Naive thymus-derived CD8-positive, alpha-beta T cell (primary cell): ENCODE measurements at places on chromosomes 13 and 19.
A peak's percentile ranks its signal among the peaks of the same experiment; 100 is the strongest.

DNA sequence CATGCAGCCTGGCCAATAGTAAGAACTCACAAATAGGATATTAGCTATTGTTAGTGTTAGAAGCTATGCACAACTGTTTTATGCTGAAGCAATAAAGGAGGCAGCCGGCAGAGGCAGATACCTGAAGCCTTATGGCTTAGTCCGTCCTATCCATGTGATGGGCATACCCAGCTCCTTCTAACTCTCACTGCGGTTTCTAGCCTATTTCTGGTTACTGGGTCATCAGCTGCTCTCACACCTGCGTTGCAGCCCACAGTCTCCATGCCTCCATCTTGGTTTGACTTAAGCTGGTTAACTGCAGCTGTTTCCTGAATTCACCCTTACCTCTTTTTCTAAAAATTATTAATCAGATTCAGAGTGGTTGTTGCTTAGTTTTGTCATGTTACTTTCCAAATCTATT is 40.5 kb upstream of the CNMD start:
- peaks cover 7% of the 10 kb centered on the region for H3K27me3 ChIP-seq
- no peaks in the 10 kb centered on the region for H3K36me3 ChIP-seq
- H3K4me3 ChIP-seq: no peak overlapping the region
- H3K4me1 ChIP-seq: no peaks in the 10 kb centered on the region

DNA sequence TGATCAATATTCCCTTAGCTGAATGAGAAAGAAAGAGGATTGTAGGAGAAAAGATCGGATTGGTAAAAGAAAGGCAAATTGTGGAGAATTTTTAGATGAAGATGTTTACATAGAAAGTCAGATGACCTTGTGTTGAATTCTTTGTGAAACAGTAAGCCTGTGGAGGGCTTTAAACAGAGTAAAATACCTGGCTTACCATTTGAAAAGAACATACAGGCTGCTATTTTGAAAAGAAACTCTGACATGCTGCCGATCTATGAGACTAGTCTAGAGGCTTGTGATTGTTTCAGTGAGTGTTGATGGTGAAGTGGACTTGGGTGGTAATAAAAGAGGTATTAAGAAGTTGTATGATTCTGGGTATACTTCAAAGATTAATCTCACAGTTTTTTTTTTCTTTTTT is 938.9 kb upstream of the PRR20A start:
- H3K4me3 ChIP-seq: no peak overlapping the region
- H3K36me3 ChIP-seq: no peaks in the 10 kb centered on the region
- DNase-seq: no peak

DNA sequence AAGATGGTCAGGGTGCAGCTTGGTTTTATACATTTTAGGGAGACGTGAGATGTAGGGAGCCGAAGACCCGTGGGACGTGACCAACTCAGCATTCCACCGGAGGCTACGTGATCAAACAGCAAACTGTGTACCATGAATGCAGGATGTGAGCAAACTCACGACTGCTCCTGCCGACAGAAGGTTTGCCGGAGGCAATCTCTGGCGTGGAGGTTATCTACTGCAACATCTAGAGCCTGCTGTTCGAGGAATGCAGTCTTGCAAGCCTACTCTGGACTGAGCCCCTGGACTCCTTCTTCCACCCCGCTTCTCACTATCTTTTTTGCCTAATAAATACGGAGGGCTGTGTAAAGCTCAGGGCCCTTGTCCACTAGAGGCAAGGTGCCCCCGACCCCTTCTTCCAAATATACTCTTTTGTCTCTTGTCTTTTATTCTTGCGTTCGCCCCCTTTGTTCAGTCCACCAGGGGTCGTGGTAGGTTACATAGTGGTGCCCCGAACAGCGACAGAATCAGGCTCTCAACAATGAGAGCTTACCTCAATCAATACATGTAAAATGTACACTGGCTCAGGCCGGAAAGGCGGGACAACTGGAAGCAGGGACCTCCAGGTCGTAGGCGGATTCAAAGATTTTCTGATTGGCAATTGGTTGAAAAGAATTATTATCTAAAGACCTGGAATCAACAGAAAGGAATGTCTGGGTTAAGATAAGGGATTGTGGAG is 8.9 kb upstream of the OR1I1 start:
- no peaks in the 10 kb centered on the region for H3K4me1 ChIP-seq
- no peaks in the 10 kb centered on the region for H3K27me3 ChIP-seq
- H3K27ac ChIP-seq: no peak overlapping the region
- H3K36me3 ChIP-seq: no peaks in the 10 kb centered on the region
- no peak for DNase-seq
- H3K4me3 ChIP-seq: no peak overlapping the region

DNA sequence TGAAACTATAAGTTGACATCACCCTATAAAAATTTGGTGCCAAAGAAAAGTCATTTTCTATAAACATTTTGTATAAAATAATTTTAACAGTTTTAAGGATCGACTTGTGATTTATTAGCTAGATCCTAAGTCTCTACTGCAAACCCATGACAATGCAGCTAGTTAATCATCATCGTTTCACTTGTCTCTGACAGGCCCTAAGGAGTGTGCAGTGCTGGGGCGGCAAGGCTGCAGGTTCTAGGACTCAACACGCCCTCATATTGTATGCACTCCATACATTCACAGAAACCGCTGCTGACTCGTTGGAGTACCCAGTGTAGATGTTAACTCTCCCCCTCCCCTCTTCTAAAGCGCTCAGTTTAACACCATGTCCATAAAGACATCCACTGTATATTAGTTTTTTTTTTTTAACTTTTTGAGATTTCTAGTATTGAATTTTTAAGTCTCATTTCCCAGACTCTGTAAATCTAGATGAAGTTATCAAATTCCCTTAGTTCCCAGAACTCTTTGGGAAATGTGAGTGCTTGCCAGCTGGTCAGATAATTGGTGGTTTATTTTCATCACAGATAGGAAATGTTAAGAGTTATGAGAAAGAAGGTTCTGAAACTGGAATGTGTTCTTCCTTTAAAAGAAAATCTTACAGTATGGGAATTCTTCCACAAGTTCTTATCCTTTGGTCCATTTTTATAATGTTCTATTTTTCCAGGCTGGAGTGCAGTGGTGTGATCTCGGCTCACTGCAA is 162.8 kb upstream of the RNF113B start:
- no peaks in the 10 kb centered on the region for H3K36me3 ChIP-seq
- no peaks in the 10 kb centered on the region for H3K4me1 ChIP-seq
- no peak overlapping the region for H3K27ac ChIP-seq
- H3K27me3 ChIP-seq: peaks cover 11% of the 10 kb centered on the region

GRCh38 chr13:96527497-96527896 is 437.6 kb downstream of the HS6ST3 start:
- H3K4me3 ChIP-seq: no peak overlapping the region
- no peaks in the 10 kb centered on the region for H3K36me3 ChIP-seq
- H3K27ac ChIP-seq: no peak overlapping the region
- DNase-seq: no peak

DNA sequence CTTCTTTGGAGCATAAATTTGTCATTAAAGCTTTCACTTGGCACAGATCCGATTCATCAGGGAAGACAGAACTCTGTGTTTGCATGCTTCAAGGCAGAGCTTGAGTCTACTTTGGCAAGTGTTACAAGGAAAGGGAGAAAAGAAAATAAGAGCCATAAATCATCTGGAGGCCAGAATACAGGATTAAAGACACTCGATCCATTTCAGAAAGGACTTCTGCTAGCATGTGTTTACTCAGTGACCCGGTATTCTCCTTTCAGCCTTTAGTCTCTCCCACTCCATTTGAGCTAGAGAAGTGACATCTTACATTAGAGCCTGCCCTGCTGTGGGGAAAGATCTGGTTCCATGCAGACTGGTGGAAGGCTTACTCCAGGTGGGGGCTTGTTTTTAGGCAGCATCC is 306.4 kb downstream of the KLF5 start:
- no peak overlapping the region for H3K4me3 ChIP-seq
- no peak for DNase-seq
- H3K27ac ChIP-seq: no peak overlapping the region

GRCh38 chr13:80477661-80478443 is 136.9 kb upstream of the SPRY2 start:
- no peak overlapping the region for H3K4me3 ChIP-seq
- H3K4me1 ChIP-seq: no peaks in the 10 kb centered on the region
- DNase-seq: no peak
- no peak overlapping the region for H3K27ac ChIP-seq
- H3K36me3 ChIP-seq: no peaks in the 10 kb centered on the region

DNA sequence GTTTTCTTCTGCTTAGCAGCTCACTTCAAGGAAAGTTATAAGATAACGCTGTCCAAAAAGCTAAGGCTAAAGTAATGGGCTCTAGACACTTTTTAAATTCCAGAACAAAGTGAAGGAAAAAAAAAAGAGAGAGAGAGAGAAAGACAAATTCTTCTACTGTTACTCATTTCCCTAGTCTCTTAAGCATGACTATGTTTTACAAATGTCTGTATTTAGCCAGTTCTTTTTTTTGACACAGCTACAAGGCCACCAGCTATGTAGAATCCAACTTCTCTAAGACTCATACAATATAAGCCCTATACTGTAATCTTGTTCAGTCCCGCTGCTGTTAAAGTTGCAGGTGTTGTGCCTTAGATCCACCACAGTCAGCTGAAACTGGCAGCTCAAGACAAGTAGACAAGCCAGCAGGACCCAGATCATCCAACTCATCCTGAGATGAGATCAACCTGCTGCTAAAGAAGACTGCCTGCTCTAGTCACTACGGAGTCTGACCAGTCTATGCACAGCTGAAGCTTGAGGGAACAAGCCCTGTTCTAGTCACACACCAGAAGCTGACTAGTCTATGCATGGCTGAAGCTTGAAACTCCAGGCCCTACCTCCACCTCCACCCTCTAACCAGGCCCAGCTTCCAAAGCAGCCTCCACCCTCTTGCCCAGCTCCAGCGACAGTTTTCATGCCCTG is 10.3 kb upstream of the ZNF83 start:
- H3K27ac ChIP-seq: no peak overlapping the region
- H3K27me3 ChIP-seq: no peaks in the 10 kb centered on the region

- H3K4me1 ChIP-seq: no peaks in the 10 kb centered on the region
- no peaks in the 10 kb centered on the region for H3K27me3 ChIP-seq
- H3K36me3 ChIP-seq: no peaks in the 10 kb centered on the region
- no peak overlapping the region for H3K27ac ChIP-seq
Observed at GRCh38 chr13:43934273-43934672, 54.6 kb downstream of the LACC1 start.

DNA sequence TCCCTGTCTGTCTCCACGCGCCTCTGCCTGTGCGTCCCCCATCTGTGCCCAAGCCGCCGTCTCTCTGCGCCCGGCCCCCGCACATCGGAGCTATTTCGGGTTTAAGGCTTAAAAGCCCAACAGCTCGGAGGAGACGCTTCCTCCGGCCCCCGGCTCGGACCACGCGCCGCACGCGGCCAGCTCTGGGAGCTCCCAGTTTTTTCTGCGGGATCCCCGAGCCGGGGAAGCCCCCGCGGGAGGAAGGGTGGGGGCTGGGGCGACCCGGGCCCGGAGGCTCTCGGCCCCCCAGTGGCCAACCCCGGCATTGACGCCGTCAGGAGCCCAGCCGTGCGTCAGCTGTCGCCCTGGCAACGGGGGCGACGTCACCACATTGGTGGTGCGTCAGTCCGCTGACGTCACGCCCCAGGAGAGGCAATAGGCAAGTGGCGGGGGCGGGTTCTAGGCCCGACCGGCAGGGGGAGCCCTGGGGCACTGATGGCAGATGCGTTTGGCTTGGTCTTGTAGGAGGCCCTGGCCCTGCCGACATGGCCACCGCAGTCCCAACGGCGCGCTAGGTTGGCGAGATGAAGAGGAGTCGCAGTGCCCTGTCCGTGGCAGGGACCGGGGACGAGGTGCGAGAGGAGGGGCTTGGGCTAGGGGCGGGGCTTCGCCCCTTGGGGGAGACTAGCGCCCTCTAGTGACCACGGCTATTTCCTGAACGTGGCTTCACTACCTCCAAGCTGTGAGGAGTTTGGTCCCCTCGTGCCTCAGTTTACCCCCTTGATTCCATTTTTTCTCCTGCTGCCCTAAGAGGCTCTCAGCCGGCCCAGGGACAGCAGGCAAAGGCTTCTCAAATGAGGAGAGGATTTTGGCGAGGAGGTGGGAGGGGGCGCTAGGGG is 3.7 kb upstream of the PDE4A start:
- peak overlapping the region; percentile 95 for H3K27ac ChIP-seq
- H3K4me1 ChIP-seq: peaks cover 24% of the 10 kb centered on the region
- peak; percentile 99 for DNase-seq

GRCh38 chr13:74867460-74867859 is 614.5 kb downstream of the TBC1D4 start:
- no peaks in the 10 kb centered on the region for H3K4me1 ChIP-seq
- DNase-seq: no peak
- peaks cover 7% of the 10 kb centered on the region for H3K36me3 ChIP-seq
- H3K4me3 ChIP-seq: no peak overlapping the region
- no peak overlapping the region for H3K27ac ChIP-seq
- no peaks in the 10 kb centered on the region for H3K27me3 ChIP-seq

DNA sequence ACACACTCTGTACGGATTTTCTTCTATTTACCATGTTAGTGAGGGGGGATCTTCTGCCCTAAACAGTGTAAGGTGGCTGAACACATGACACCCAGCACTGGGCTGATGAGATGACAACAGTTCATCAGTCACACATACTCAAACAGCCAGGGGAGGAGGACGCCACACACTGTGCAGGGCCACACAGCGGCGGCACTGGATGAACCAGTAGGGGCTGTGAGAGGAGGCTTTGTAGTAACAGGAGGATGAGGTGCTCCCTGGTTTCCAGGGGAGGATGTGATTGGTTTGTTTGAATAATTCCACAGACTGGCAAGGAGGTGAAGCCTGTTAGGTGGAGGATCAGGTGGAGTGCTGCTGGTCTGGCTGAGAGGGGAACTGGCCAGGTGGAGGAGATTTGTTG is 16.3 kb upstream of the GTF3A start:
- no peak overlapping the region for H3K27ac ChIP-seq
- H3K27me3 ChIP-seq: peaks cover 3% of the 10 kb centered on the region
- DNase-seq: no peak
- H3K36me3 ChIP-seq: no peaks in the 10 kb centered on the region

DNA sequence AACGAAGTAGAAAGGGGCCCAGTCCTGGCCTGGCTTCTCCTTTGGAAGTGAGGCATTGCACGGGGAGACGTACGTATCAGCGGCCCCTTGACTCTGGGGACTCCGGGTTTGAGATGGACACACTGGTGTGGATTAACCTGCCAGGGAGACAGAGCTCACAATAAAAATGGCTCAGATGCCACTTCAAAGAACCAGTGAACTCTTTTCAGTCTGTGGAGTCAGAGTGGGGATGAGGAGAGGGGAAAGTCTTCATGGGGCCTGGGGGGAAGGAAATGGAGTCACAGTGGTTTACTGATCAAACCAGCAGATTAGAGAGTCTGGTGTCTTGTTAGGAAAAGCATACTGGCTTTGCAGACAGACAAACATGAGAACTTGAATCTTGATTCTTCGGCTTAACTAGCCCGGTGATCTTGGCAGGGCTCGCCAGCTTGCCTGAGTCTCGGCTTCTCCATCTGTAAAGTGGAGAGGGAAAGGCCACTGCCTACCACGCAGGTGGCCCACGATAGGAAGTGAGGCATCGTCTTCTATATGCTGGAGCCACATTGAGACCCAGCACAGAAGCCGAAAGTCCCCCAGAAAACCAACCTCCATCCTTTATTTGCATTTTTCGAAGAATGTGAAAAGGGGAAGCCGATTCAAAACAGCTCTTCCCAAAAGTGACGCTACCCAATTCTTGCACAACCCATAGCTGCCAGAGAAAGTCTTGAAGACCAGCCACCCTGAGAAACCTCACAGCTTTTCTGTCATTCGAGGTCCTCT is at the start of gene FFAR1:
TSS of gene FFAR1 (plus strand) at position 732 of the 759 bp plus-strand sequence. CDS start 3,650 bp downstream, outside the sequence.
- H3K4me1 ChIP-seq: peaks cover 17% of the 10 kb centered on the region
- H3K36me3 ChIP-seq: no peaks in the 10 kb centered on the region
- peaks cover 12% of the 10 kb centered on the region for H3K27me3 ChIP-seq
- H3K4me3 ChIP-seq: peak within 1 kb of the TSS; percentile 78
- DNase-seq: peak; percentile 34

GRCh38 chr19:4057931-4058692 is 8.6 kb downstream of the ZBTB7A start:
- H3K27me3 ChIP-seq: no peaks in the 10 kb centered on the region
- H3K4me1 ChIP-seq: peaks cover 53% of the 10 kb centered on the region
- DNase-seq: no peak
- no peak overlapping the region for H3K27ac ChIP-seq
